GM23248 (cell line): ENCODE measurements at places on chromosomes 13 and 19.

GRCh38 chr13:39559847-39560246 is 43.1 kb downstream of the LHFPL6 start:
- no peak overlapping the region for H3K27ac ChIP-seq
- peaks cover 27% of the 10 kb centered on the region for H3K4me1 ChIP-seq
- H3K27me3 ChIP-seq: no peaks in the 10 kb centered on the region
- H3K36me3 ChIP-seq: no peaks in the 10 kb centered on the region
- H3K4me3 ChIP-seq: no peak overlapping the region
- DNase-seq: no peak

DNA sequence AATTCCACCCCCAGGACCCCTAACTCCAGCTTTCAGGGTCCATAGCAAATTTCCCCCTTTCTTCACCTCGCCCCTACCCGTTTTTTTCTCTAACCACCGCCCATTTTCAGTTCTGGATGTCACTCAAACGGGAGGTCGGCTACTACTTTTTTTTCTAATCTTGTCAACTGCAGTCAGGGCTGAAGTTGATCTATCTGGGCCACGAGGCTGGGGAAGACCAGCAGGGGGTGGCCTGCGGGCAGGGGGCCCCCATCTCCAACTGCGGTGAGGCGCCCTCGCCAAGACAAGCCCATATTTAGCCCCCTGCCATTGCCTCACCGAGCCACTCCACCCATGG is 748 bp downstream of the LHFPL6 start:
- H3K36me3 ChIP-seq: no peaks in the 10 kb centered on the region
- peaks cover 43% of the 10 kb centered on the region for H3K4me1 ChIP-seq
- no peaks in the 10 kb centered on the region for H3K27me3 ChIP-seq
- peak overlapping the region; percentile 94 for H3K4me3 ChIP-seq
- no peak for DNase-seq

DNA sequence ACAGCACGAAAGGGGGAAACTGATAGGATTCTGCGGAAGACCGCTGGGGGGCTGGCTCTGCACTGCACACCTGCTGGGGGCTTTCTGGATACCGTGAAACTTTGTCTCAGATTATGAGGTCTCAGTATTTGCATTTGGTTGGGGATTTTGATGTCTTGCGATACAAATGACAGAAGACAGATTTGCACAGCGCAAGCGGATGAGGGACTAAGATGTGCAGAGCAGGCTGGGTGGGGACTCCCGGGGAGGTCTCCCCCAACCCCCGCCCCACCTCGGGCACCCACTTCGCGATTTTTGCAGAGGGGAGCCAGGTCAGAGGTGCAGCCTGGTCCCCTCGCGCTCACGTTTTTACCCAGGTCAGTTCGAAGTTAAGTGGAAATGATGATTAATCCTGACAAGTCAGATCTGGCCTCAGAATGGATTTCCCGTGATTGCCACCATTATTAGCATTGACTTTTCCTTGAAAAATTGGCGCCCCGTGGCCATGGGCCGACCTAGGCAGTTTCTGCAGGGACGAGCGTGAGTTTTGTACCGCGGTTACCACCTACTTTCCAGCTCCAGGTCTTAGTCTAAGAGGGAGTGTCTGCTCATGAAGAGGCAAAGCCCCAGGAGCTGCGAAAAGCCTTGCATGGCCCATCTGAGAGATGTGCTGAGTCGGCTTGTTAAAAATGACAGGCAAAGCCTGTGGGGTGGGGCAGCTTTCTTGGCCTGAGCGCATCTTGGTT is 1.3 kb upstream of the GJB2 start:
- H3K36me3 ChIP-seq: no peaks in the 10 kb centered on the region
- H3K4me3 ChIP-seq: no peak overlapping the region
- H3K4me1 ChIP-seq: peaks cover 22% of the 10 kb centered on the region
- H3K27ac ChIP-seq: no peak overlapping the region
- DNase-seq: peak; percentile 24

DNA sequence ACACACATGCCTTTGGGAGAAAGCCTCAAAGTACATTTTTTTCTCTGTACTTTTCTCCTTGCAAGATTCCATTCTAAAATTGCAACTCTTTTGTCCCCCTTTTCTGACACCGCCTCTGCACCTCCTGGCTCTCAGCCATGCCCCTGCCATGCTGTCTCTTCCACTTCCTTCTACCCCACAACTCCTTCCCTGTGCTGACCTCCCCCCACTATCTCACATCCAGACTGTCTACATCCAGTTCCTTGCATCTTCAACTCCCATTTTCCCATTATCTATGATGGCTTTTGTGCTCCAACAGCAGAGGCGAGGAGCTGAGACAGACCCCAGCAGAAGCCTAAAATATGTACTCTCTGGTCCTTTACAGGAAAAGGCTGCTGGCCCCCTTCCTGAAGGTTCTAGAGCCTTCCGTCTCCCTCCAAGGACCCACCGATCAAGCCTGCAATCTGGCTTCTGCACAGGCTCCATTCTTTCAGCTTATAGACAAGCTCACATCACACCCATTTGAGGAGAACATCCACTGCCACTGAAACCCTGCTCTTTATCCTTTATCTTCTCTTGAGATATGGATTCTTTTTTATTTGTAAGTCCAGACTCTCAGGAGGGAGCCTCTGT is 50.2 kb downstream of the RFX2 start:
- no peak for DNase-seq
- peaks cover 41% of the 10 kb centered on the region for H3K4me1 ChIP-seq
- no peaks in the 10 kb centered on the region for H3K27me3 ChIP-seq
- H3K4me3 ChIP-seq: no peak overlapping the region

- no peaks in the 10 kb centered on the region for H3K36me3 ChIP-seq
- H3K4me1 ChIP-seq: peaks cover 11% of the 10 kb centered on the region; the same call in 1 of the 2 replicates
- no peaks in the 10 kb centered on the region for H3K27me3 ChIP-seq
- H3K4me3 ChIP-seq: no peak overlapping the region
- no peak overlapping the region for H3K27ac ChIP-seq
Observed at GRCh38 chr13:112576191-112576590, 11.8 kb downstream of the TUBGCP3 start.

- H3K36me3 ChIP-seq: no peaks in the 10 kb centered on the region; the same call in 1 of the 2 replicates
- H3K4me3 ChIP-seq: peak overlapping the region; percentile 75
- H3K27me3 ChIP-seq: no peaks in the 10 kb centered on the region
- peak; percentile 93 for DNase-seq
- peaks cover 21% of the 10 kb centered on the region for H3K4me1 ChIP-seq
Observed at GRCh38 chr19:55368701-55369563, 1.3 kb downstream of the IL11 start.

DNA sequence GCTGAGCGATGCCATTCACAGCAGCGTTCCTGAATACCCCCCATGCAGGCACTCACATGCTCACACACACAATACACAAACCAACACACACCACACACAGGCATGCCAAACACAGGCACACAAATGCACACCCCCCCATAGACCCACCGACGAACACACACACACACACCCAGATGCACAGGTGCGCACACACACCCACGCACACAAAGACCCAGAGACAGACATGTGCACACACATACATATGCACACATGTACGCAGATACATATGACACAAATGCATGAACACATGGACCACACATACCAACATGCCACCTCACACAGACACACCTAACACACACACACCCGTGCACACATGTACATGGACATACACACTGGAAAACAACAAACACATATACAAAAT is 7.0 kb upstream of the CSNK1G2 start:
- H3K4me1 ChIP-seq: peaks cover 4% of the 10 kb centered on the region; the same call in 1 of the 2 replicates
- no peak overlapping the region for H3K27ac ChIP-seq
- DNase-seq: no peak
- no peaks in the 10 kb centered on the region for H3K27me3 ChIP-seq
- no peaks in the 10 kb centered on the region for H3K36me3 ChIP-seq

DNA sequence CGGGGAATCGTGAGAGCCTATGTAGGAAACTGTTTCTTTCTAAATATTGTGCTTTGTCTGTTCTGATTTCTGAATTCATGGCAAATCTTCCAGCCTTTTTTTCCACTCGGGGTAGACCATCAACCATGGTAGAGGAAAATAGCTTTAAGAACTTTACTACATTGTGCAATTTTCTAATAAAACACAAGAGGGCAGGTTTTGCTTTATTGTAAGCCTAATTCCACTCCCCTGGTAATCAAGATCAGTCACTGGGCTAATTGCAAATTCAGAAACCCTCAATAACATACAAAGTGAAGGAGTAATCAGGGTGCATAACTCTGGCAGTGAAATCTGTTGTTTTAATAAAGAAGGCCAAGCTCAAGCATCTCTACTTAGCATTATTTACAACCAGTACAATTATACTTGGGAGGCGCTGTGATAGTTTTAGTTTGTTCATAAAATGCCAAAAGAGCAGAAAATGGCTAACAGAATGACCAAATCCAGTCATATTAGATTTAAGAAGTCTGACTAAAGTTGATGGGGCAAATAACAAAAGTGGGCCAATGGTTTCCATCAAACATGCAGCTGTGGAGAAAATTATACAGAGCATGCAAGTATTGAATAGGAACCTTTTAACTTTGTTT is 43.8 kb downstream of the DCT start:
- H3K4me1 ChIP-seq: no peaks in the 10 kb centered on the region
- peaks cover 21% of the 10 kb centered on the region for H3K27me3 ChIP-seq
- DNase-seq: peak; percentile 65
- H3K27ac ChIP-seq: no peak overlapping the region
